ENCODE measurements at places on chromosomes 4 and X.

- DNase-seq = no peak
Measured at GRCh38 chr4:87716371-87717265, 66.5 kb downstream of the DMP1 start.

- DNase-seq = no peak
Measured at GRCh38 chr4:40388239-40388638, 53.1 kb downstream of the CHRNA9 start.

DNA sequence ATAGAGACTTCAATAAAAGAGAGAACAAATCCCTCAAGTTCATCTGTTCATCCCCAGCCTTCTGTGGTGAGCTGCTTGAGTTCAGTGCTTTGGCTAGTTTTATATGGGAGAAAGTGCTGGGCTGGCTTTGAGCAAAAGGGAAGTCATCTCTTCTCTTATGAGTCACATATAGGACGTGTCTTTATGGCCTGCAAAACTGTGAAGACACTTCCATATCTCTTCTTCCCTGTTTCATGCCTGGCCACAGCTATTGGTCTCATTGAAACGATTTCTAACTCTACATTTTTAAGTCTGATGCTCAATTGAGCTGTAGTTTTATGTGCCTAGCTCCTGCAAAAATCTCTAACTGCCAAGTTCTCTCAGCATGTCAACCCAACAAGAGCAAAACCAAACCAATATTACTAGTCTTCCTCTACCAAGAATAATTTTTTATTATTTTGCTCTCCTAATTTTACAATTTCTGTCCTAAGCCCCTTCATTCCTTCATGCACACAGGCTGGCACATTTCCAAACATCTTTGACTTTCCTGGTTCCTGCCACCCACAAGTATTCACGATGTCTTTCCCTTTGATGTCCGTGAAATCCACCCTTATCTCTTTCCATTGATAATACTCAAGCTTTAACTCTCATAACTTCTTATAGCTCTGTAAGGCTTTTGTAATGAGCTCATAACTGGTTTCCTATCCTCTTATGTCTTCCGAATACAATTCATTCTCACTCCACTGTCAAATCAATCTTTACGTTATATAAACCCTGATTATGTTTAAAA, 165.3 kb downstream of the BTC start:
- DNase-seq = no peak

GRCh38 chr4:55074386-55074785, 51.0 kb downstream of the KDR start:
- no peak for DNase-seq
